ENCODE measurements at places on chromosomes 3 and 15. TPM values are rescaled to one million over a fixed set of nuclear protein-coding genes. Genes with fewer than 3 reads are reported as not detected.

DNA sequence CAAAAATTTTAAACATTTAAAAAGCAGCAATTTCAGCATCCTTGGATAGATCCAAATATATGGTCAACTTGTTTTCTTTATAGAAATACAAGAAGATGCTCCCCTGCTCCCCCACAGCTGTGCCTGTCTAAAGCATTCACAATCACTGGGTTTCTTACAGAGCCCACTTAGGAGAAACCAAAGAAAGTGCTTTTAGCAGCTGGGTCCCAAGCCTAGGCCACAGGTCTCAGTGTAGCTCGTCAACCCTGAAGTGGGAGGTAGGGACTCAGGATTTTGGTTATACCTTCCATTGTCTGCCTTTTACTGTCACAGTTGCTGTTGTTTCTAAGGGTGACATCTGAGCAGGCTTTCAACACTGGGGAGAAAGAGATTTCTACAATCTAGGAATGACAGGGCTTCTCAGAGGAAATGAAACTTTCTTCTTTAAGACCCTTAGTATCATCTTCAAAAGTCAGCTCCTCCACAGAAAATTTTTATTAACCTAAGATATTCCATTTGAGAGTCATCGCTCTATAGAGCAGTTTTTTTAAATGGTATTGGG, 199.3 kb upstream of the CMC1 start:
- no peak overlapping the region for H3K27ac ChIP-seq
- H3K36me3 ChIP-seq = no peaks in the 10 kb centered on the region
- no peaks in the 10 kb centered on the region for H3K27me3 ChIP-seq
- H3K4me1 ChIP-seq = no peaks in the 10 kb centered on the region

The ATP8B4 gene
- total RNA-seq = 4.9 TPM

GRCh38 chr15:81015621-81016488, 15.1 kb downstream of the TLNRD1 start:
- H3K27ac ChIP-seq = no peak overlapping the region
- no peaks in the 10 kb centered on the region for H3K27me3 ChIP-seq
- no peak for DNase-seq
- no peak overlapping the region for H3K4me3 ChIP-seq
- no peaks in the 10 kb centered on the region for H3K36me3 ChIP-seq

- H3K36me3 ChIP-seq = no peaks in the 10 kb centered on the region
- H3K27me3 ChIP-seq = no peaks in the 10 kb centered on the region
- H3K27ac ChIP-seq = no peak overlapping the region
- H3K4me3 ChIP-seq = no peak overlapping the region
- DNase-seq = no peak
- H3K4me1 ChIP-seq = no peaks in the 10 kb centered on the region
Measured at GRCh38 chr3:117281371-117281770, 571.8 kb downstream of the TUSC7 start.

The SPINK8 gene
- not detected for total RNA-seq

GRCh38 chr3:28903171-28903601, 377.7 kb upstream of the RBMS3 start:
- DNase-seq = no peak
- H3K4me3 ChIP-seq = no peak overlapping the region
- no peaks in the 10 kb centered on the region for H3K4me1 ChIP-seq
- H3K27ac ChIP-seq = no peak overlapping the region

GRCh38 chr3:191641789-191642188, 180.8 kb downstream of the PYDC2 start:
- no peaks in the 10 kb centered on the region for H3K4me1 ChIP-seq
- H3K36me3 ChIP-seq = no peaks in the 10 kb centered on the region
- H3K27ac ChIP-seq = no peak overlapping the region
- no peak overlapping the region for H3K4me3 ChIP-seq

The HRG gene
- total RNA-seq = not detected

DNA sequence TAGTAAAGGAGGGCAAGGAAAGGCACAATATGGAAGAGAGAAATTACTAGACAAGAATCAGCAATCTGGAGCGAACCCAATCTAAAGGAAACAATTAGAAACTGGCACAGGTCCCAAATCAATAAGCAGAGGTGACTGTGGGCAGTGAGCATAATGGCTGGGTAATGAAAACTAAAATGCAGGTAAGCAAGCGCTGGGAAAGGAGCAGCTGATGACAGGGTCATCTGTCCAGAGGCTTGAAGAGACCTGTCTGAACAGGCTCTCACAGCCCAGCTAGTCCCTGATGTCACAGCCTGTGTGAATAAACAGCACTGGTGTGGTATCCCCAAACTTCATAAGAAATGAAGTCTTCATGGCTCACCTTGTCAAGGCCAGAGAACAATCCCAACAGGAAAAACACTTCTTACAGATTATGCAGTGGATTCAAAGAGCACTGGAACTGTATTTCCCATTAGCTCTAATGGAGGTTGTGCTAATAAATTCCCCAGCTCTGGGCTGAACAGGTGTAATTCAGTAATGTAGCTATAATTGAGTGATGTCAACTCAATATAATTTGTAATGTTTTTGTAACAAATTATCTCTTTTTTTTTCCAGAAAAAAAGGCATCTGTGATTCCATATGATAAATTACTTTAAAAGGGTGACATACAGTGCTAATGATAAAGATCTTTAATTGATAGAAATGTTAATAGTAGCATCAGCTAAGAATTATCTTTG, 197.3 kb downstream of the FHIT start:
- H3K4me1 ChIP-seq = no peaks in the 10 kb centered on the region
- no peak overlapping the region for H3K27ac ChIP-seq
- no peak overlapping the region for H3K4me3 ChIP-seq
- DNase-seq = no peak
- H3K27me3 ChIP-seq = no peaks in the 10 kb centered on the region

DNA sequence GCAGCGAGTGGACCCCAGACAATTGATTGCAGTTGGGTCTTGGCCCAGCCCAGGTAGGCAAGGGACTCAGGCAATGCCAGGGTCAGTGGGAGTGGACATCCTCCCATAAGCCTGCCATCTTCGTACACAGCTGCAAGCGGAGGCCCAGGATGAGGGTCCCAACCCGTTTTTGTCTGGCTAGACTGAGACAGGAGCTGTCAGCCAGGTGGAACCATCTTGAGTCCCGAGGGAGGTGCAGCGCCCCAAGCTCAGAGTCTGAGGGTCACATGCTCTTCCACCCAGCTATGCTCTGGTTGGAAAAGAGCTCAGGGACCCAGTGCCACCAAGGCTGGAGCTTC, 22.6 kb upstream of the IP6K2 start:
- no peak for DNase-seq
- H3K27me3 ChIP-seq = no peaks in the 10 kb centered on the region
- peaks cover 7% of the 10 kb centered on the region for H3K4me1 ChIP-seq
- peak overlapping the region; percentile 61 for H3K27ac ChIP-seq
- no peak overlapping the region for H3K4me3 ChIP-seq

- no peaks in the 10 kb centered on the region for H3K36me3 ChIP-seq
- H3K4me3 ChIP-seq = no peak overlapping the region
- no peak for DNase-seq
- no peaks in the 10 kb centered on the region for H3K4me1 ChIP-seq
- H3K27ac ChIP-seq = no peak overlapping the region
Measured at GRCh38 chr3:169026543-169027182, 636.8 kb downstream of the MECOM start.

The DNASE1L3 gene
- 5.4 TPM for total RNA-seq

The WWTR1 gene
- 13.8 TPM for total RNA-seq

The CATSPER2 gene
- 9.3 TPM for total RNA-seq
